HT1080 (cell line): ENCODE measurements at places on chromosomes 6 and 20. TPM values are rescaled to one million over a fixed set of nuclear protein-coding genes. Genes with fewer than 3 reads are reported as not detected.

GRCh38 chr6:53299331-53300005, 49.3 kb downstream of the ELOVL5 start:
- DNase-seq = no peak

DNA sequence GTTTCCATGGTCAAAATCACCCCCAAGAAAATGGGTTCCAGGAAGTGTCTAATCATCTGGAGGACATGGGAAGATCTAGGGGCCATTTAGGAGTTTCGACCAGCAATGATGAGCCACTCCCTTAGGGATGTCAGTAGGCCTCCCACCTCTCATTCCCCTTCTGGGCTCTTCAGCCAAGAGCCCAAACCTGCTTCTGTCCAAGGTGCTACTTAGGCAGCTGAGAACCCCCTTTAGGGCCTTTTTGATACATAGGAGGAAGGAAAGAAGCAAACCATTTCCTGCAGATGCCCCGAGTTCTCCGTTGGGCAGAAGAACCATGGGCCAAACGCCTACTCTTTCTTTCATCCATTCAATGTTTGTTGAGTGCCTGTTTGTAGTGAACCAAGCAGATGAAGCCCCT, 141.4 kb upstream of the RIN2 start:
- no peak for DNase-seq

GRCh38 chr20:45355209-45356084, 7.2 kb upstream of the SDC4 start:
- DNase-seq = peak; percentile 80

GRCh38 chr6:44254191-44255104, 2.9 kb downstream of the SLC35B2 start:
- peak; percentile 48 for DNase-seq

Gene MARCKS
- 0.08 TPM in 1 of 2 replicates, not detected in the other for total RNA-seq

DNA sequence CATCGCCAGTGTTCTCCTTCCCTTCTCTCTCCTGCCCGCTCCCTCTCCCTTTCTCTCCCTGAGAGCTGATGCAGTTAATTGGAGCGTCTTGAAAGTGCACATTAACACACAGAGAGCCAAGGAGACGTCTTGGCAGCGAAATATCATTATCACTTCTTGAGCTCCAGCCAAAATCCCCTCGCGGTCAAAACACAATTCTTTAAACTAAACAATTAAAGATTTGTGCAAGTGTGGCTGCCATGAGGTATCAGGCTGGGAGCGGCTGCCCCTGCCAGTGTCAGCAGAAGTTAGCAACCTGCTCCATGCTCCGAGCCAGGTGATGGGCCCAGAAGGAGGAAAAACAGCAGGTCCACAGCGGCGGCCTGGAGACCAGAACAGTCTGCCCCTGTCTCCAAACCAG, 100.9 kb upstream of the FOXP4 start:
- no peak for DNase-seq
